Activated naive CD8-positive, alpha-beta T cell treated with anti-CD3 and anti-CD28 coated beads, Interleukin-2, amount 50 U/mL, for 16 hours (primary cell): ENCODE measurements at places on chromosomes 5 and 9.

DNA sequence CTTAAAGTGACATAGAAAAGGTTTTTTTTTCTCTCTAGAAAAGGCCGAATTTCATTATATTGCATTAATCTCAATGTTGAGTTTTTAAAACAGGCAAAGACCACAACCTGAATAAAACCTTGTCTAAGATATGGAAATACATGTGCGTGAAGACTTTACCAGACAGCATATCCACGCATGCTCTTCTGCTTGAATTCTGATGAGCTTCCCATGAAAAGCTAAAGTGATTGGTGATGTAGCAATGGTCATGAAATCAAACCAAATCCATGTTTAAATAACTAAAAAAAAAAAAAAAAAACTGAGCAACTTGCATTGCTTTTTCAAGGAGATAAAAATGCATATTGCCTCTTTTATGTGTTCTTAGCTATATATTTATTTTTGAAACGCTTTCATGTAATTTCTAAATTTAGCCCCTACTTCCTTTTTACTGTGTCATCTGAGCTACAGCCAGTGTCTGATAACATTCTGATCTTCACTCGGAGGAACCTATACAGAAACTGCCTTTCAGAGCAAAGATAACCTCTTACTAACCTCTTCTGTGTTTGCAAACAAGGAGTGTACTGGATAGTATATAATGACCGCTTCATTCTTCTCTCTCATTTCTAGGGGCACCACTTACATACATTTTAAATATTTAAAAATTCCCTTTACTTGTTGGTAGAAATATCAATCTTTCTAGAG, 179.1 kb upstream of the GNA14 start:
- no peak for DNase-seq

DNA sequence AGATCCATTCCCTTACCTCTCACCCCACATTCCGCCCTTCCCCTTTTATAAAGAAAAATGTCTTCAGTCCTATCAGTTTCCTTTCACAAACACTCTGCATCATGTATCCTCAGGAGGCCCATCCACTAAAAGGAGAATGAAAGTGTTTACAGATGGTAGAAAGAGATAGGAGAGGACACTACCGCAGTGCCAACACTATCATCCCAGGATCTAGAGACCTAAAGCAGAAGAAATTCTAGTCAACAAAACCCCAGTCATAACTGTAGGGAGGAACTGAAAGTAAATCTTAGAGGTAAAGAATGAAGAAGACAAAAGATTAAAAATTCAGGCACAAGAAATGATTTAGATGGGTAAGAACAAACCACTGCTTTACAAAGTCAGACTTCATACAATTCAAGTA, 114.1 kb downstream of the MLLT3 start:
- DNase-seq, result no peak

DNA sequence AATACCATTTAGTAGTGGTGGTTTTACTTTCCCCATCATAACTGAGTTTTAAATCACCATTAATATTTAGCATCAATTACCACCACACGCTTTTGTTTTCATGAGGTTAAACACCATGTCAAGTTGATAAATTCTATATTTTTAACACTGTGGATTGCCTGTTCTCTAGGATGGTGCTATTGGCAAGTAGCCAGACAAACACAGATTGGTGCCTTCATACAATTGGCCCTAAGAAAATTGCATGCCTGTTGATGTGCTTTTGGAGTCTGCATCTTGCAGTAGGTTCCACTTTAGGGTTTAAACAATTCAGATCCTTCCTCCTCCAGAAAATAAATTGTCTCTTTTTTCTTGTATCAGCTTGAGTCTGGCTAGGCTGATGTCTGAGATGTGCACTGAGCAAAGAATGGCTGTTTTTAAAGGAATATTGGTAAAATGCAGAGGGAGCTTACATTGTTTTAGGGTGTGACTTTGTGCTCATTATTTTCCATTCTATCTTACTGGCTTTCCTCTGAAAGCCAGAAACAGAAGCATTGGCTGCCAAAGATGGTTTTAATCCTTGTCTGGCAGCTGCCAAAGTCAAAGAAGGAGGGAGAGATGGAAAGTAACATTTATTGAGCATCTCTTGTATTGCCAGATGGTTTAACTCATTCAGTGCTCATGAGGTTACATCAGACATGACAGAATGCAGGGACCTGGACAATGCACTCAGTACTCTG, 19.6 kb upstream of the MAN2A1 start:
- DNase-seq, result no peak

DNA sequence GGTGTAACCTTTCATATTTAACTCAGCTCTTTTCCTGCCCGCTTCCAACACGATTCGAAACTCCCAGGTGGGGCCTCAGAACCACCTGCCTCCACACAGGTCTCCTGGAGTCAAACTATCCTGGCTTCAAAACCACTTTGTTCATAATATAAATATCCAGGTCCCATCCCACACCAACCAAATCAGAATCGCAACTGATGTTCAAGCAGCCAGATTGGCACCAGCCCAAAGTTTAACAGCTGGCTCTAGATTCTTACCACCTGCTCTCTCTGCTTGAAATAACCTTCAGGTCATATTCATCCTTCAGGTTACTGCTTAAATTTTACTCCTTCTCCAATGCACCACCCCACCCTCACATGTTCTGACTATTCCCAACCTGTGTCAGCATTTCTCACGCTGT, 231.4 kb upstream of the TRPM3 start:
- DNase-seq, result no peak

- no peak for DNase-seq
These were observed 477.7 kb upstream of the C9orf72 start for GRCh38 chr9:28050941-28051340.

DNA sequence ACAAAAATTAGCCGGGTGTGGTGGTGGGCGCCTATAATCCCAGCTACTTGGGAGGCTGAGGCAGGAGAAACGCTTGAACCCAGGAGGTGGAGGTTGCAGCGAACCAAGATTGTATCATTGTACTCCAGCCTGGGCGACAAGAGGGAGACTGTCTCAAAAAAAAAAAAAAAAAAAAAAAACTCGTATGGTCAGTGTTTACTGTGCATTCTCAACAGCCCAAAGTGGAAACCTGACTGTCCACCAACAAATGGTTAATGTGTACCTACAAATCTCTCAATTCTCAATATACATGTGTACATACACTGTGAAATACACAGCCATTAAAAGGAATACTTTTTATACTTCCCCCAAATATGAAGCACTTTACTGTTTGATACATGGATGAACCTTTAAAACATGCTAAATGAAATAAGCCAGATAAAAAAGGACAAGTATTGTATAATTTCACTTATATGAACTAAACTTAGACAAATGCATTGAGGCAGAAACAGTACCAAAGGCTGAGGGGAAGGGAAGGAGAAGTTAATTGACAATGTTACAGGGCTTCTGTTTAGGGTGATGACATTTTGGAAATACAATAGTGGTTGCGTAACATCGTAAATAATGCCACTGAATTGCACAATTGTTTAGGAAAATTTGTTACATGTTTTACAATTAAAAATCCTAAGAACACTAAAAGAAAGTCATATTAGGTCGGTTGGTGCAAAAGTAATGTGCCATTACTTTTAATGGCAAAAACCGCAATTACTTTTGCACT, 16.5 kb downstream of the DNAJA1 start:
- no peak for DNase-seq

DNA sequence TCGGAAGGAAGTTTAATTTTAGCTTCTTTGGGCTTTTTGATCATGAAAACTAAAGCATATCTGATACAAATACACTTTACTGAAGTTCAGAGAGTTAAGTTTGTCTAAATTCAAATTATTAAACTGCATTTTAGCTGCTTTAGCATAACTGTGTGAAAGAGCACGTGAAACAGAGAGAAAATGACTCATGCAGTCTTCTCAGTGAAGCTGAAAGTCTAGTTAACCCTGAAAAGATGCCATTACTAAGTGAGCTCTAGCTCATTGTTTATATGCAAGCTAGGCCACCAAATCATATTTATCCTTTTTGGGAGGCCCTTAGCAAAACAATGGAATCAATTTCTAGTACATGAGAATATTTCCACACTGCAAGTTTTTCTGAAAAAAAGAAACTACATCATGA, 27.6 kb downstream of the TPD52L3 start:
- no peak for DNase-seq

DNA sequence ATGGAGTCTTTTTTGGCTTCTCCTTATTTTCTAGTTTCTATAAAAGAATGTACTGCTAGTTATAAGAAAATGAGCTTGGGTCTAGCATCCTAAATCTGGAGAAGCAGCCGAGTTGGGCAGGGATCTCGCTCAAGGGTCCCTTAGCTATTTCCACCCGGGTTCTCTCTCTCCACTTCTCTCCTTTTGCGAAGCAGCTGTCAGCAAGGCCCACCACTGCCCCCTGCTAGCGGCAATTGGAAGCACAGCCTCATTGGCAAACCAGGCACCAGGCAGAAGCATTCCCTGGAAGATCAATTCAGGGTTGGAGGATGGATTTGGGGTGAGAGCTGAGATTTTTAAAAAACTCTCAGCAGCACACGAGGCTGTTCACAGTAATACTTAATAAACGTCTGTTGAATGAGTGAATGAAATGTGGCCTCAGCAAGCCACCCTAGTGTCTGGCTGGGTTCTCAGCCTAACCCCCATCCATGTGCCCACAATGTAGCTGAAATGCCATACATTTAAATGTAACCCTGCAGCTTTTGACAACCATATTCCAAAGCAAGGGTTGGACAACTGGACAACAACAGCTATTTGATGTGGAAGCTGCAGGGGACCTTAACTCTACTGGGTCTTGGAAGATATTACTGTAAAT, 34.6 kb upstream of the TNIP1 start:
- peak; percentile 43 for DNase-seq

GRCh38 chr5:140130949-140131733, 5.4 kb downstream of the IGIP start:
- DNase-seq, result no peak

GRCh38 chr9:98641695-98642094, 67.0 kb downstream of the GABBR2 start:
- DNase-seq, result no peak

DNA sequence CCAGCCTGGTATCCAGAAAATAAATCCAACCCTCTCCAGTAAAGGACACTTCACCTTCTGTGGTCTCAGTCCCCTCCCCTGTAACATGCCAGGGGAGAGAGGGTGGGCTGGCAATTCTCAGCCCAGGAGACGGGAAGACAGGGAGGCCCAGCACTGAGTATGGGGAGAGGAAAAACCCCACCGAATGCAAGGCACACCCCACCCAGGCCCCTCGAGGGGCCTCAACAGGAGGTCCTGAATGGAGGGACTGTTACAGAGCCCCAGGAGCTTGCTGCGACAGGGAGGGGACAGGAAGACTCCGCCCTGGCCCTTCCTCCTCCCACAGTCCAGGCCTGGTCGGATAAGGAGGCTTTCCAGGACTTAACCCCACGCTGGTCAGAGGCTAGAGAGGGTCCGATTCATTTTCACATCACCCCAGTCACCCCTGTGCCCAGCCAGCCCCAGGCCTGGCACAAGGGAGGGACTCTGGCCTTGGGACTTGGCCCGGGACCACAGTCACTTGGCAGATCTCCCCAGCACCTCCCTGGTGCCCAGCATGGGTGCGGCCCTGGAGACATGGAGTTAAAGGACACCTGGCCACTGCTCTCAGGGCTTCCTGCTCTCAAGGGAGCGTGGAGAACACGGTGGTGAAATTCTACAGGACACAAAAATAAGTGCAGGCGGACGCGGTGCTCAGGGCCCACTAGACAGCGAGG, 44.9 kb upstream of the STXBP1 start:
- no peak for DNase-seq

- DNase-seq, result no peak
These were observed 8.9 kb upstream of the NRG2 start for GRCh38 chr5:140051950-140052349.

- DNase-seq, result no peak
These were observed 351.8 kb upstream of the WWC1 start for GRCh38 chr5:167939686-167940085.

GRCh38 chr5:40801771-40802562, 3.8 kb upstream of the PRKAA1 start:
- no peak for DNase-seq

GRCh38 chr5:91076138-91076537, 307.0 kb downstream of the ARRDC3 start:
- DNase-seq, result no peak

DNA sequence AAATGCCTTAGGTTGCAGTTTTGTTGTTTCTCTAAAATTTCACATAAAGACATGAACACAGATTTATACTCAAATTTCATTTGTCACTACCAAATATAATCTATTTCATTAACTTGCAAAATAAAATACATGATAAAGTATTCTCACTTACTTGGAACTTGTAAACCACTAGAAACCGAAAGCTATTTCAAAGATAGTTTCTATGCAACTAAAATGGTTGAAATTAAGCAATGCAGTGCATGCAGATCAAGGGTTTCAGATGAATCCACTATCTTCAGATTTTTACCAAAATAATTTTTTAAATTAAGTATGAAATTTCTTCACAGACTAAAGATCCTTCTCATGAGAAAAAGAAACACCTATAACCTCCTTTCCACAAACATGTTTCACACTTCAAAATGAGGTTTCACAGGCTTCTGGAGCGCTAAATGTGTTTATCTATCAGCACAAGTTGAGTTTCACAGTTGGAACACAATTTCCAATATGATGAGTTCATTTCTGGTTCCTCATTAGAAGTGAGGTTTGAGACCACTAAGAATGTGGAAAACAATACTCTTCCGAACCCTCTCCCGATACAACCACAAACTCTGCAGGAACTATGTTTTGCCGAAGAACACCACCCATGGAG, 63.9 kb downstream of the EPB41L4A start:
- DNase-seq, result no peak

- DNase-seq, result no peak
These were observed 8.9 kb upstream of the TOR4A start for GRCh38 chr9:137268538-137269201.

DNA sequence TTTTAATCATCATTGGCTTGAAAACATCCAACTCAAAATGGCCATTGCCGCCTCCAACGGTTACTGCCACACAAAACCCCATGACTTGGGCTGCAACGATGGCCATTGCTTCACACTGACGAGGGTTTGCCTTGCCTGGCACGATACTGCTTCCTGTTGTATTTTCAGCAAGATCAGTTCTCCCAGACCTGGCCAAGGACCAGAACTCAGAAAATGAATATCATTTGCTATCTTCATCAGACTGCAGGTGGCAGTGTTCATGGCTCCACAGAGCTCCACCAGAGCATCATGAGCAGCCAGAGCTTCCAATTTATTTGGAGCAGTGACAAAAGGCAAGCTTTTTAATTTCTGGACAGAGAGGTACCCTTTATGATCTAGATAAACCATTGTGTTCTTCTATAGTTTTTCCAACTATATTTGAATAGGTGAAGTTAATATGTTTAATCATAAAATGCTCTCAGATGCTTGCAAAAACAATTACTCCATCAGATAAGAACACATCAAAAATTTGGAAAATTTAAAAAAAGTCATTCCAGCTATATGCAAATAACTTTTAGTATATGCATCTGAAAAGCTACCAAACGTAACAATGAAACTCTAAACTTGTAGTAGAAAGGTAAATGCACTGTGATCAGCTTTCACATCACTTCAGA, 10.4 kb downstream of the AMACR start:
- DNase-seq, result no peak

- no peak for DNase-seq
These were observed 5.5 kb upstream of the DNAJC21 start for GRCh38 chr5:34923694-34924461.

- no peak for DNase-seq
These were observed 63.3 kb downstream of the FREM1 start for GRCh38 chr9:14846871-14847311.
